Stimulated activated CD8-positive, alpha-beta memory T cell treated with anti-CD3 and anti-CD28 coated beads, Interleukin-7, amount 100 ng/mL, for 1 hour (primary cell): ENCODE measurements at places on chromosomes 6 and 20.

GRCh38 chr6:99276747-99277146 is 72.7 kb downstream of the FAXC start:
- DNase-seq: no peak

- DNase-seq: no peak
Observed at GRCh38 chr6:138434925-138435324, 30.9 kb downstream of the HEBP2 start.

- DNase-seq: no peak
Observed at GRCh38 chr6:113449051-113449450, 408.1 kb upstream of the MARCKS start.

- DNase-seq: no peak
Observed at GRCh38 chr6:108578595-108579327, 18.0 kb downstream of the FOXO3 start.

- no peak for DNase-seq
Observed at GRCh38 chr6:52532457-52532856, 44.4 kb downstream of the TRAM2 start.
